ENCODE measurements at places on chromosomes 1 and 21.

DNA sequence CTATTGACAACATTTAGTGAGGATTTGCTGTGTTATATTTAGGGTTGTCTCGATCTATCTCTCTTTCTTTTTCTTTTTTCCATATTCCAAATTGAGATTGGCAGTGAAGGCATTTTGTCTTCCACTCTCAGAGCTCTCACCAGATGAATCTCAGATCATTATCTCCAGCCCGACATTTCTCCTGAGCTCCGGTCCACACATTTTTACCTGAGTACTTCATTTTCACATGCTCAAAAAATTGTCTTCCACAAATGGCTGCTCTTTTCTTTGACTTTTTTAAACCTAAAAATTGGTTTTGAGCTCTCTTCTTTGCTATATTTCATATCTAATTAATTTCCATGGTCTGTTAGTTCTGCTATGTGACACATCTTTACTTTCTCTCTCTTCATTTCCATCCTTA is 56.9 kb upstream of the ASB17 start:
- no peak for DNase-seq

- DNase-seq, result no peak
Observed at GRCh38 chr1:47650611-47651010, 212.8 kb downstream of the FOXD2 start.

DNA sequence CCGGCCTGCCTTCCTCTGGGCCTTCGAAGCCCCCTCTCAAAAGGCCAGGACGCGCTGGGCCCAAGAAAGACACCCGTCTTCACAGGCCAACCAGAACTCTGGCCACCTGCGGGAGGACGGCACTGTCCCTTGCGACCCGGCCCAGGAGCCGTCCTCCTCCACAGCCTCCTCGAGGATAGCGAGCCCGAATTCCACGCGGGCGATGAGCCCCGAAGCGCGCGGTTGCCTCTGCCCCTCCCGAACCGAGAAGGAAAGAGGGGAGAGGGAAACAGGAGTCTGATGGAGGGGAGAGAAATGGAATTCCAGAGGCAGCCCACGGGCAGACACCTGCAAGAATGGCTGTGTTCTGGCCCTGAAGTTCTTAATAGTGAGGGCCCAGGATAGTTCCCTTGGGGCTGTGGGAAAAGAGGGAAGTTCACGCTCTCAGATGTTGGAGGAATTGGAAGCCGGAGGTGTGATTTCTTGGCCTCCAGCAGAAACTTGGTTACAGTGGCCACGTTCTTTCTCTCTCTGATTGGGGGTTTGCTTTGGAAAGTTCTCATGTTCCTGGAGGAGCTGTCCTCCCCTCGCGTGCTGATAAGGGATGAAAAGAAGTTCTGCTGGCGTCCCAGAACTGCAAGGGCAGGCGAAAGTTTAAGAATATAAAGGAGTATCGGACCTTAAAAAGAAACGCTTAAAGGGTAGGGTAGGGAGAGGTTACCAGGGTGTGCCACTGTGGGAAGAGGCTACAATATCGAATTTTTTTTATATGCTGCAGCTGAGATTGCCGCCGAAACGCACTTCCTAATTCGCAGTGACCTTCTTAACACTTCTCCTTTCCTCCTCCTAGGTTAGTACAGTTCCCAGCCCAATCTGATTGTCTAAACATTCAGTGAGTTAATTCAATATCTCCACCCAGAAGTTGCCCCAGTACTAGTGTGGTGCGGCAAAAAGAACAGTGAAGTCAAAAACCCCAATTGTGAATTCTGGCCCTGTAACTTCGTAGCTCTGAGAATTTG is 5.8 kb upstream of the SLC44A5 start:
- DNase-seq, result no peak

GRCh38 chr1:228282329-228283042 is 74.6 kb downstream of the OBSCN start:
- DNase-seq, result no peak

- no peak for DNase-seq
Observed at GRCh38 chr1:161307230-161307768, 2.5 kb downstream of the MPZ start.

DNA sequence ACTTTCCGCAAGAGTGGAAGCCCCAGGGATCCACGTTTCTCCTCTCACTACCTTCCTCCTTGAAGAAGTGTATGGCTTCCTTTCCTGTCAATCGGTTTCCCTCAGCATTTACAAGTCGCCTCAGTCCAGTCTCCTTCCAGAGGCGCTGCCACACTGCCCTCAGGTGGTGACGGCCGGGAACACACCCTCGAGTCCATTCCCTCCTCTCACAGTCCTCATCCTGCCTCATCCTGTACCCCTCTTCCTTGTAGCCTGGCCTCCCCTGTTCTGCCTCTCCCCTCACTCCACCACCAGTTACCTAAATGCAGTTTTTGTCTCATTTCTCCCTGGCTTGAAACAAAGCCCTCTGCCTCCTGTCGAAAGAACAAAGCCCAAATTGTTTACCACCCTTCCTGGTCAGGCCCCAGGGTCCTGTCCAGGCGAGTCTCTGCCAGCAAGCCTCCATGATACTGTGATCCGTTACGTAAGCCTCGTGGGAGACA is 23.2 kb upstream of the LSM10 start:
- peak; percentile 65 for DNase-seq

GRCh38 chr1:228334226-228334935 is 72.3 kb downstream of the TRIM11 start:
- no peak for DNase-seq

DNA sequence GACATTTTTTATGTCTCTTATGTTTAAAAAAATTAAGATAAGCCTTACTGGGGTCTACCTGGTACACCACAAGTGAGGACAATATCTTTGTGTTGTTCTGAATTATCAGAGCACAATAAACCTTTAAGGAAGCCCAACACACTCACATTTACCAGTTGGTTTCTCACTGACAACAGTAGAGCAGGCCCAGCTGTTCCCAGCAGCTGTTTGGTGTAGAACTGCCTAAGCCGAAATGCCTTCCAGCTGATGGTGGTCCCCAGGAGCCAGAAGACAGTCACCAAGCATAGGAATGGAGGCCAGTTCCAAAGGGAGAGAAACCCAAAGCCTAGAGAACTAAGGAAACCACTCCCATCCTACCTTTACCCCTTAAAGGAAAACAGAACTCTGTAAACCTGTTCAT is 428.6 kb upstream of the CAMK1G start:
- DNase-seq, result no peak

GRCh38 chr21:15520811-15521643 is 208.8 kb upstream of the USP25 start:
- DNase-seq, result no peak

DNA sequence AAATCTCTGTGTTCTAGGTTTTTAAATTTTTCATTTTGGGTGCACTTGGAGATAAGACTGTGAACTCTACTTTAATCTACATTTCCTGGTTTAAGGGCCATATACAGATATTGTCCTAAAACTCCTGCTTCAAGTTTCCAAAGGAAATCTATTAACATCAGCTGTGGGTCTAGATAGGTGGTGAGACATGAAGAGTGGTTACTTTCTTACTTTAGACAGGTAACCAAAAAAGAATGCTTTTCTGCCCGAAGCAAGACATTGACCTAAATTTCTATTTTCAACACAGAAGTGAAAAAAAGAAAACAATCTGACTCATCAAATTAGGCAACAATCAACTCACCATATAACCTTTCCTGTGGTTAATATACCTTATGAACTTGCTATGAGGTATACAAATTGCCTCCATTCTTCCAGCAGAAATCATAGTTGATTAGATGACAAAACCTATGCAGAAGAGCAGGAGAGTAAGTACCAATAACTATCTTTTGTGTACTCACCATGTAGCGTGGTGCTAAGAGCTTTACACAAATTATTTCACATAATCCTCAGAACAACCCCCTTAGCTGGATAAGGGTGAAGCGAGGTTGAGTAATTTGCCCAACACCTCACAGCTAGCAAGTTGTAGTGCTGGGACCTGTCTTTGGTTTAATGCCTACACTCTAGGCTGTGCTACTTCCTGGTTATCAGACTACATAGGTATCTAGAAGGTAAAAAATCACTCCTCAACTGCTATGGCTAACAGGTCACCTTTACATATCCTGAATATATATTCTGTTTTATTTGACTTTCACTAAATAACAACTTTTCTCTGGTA is 23.4 kb upstream of the PTPN14 start:
- DNase-seq, result no peak

- DNase-seq, result no peak
Observed at GRCh38 chr1:183516725-183517124, 44.4 kb downstream of the SMG7 start.

GRCh38 chr21:41481191-41481590 is 26.8 kb downstream of the TMPRSS2 start:
- no peak for DNase-seq

DNA sequence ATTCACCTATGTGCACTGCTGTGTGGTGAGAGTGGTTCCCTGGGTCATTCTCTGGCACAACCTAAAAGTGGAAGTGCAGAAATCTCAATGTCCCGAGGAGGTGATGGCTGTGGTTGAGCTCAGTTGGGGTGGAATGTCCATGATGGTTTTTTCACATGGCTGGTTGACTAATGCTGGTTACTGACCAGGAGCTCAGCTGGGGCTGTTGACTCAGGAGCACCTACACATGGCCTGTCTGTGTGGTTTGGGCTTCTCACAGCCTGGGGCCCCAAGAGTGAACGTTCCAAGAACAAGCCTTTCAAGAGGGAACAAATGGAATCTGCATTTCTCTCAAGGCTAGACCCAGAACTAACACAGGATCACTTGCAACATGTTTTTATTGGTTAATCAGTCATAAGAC is 6.4 kb upstream of the KANK4 start:
- DNase-seq, result no peak

DNA sequence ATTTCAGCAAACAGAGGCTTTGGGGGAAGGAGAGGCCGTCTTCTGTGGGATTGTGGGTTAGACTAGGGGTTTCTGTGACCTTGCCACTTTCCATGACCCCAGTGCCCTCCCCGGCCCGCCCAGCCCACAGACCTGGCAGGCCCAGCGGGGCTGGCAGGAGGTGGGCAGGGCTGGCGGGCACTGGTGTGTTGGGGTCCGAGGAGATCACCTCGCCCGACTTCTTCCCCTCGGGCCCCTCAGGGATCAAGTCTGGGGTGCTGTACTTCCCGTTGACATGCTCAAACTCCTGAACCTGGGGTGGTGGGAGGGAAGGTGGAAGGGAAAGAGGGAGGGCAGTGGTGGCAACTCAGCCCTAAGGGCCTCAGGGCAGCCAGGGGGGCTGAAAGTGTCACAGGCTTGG is 56.3 kb downstream of the CHD5 start:
- DNase-seq, result no peak

DNA sequence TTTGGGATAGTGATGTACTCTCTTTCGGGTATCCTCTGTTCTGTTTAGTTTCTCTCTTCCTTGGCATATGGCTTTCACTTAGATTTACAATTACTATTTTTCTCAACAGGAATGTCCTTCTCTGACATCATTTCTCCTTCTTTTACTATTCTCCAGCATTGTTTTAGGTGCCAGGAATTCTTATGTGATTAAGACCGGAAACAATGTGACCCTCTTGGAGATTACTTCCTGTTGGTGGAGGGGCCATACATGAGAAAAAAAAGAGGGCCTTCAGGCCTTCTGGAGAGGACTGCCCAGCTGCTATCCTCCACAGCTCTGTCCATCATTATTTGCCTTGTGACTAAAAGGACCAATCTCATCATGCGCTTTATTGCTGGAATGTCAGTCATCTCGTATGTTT is 50.4 kb upstream of the ADAMTS5 start:
- DNase-seq, result no peak

GRCh38 chr1:31976401-31976800 is 37.3 kb upstream of the KHDRBS1 start:
- DNase-seq, result no peak

DNA sequence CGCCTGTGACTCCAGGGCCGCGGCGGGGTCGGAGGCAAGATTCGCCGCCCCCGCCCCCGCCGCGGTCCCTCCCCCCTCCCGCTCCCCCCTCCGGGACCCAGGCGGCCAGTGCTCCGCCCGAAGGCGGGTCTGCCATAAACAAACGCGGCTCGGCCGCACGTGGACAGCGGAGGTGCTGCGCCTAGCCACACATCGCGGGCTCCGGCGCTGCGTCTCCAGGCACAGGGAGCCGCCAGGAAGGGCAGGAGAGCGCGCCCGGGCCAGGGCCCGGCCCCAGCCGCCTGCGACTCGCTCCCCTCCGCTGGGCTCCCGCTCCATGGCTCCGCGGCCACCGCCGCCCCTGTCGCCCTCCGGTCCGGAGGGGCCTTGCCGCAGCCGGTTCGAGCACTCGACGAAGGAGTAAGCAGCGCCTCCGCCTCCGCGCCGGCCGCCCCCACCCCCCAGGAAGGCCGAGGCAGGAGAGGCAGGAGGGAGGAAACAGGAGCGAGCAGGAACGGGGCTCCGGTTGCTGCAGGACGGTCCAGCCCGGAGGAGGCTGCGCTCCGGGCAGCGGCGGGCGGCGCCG is at the start of gene SIM2:
TSS of gene SIM2 (plus strand) at position 135 of the 565 bp plus-strand sequence. CDS start 632 bp downstream, outside the sequence.
- peak; percentile 71 for DNase-seq

- no peak for DNase-seq
Observed at GRCh38 chr1:3197781-3198316, 128.8 kb downstream of the PRDM16 start.

DNA sequence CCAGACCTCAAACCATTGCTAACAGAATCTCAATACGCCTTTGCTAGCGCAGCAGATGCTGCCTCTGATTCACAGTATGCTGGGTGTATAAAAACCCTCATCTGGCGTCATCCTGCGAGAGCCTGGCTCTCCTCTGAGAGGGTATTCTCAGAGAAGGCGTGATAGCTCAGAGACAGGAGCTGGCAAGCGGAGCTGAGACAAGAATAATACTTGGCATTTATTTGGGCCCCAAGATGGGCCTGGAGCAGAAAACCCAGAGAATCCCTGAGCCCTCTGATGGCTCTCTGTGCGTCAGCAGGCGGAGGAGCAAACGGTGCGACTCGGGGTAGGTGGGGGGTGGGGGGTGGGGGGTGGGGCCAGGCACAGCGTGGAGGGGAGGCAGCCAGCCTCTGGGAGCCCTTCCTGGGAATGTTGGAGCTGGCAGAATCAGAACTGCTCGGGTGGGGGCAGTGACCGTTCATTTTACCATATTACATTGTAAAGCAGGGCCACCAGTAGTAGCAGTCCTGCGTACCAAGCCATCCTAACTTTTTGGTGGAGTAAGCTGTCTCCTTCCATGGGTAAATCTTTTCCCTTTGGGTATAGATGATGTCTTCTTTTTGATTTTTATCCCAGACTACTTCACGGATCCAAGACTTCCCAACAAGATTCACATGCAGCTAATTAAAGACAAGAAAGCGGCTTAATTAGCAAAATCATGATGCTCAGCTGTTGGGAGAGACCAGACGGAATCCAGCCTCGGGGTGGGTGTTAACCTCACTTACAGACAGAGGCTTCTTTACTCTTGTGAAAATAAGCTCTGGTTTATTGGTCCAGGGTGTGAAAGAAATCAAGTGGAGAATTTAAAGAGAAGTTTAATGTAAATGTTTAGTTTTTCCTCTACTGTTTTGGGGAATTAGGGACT is 7.1 kb downstream of the RIIAD1 start:
- peak; percentile 63 for DNase-seq

GRCh38 chr1:245871915-245872314 is 635.2 kb downstream of the SMYD3 start:
- DNase-seq, result no peak

- DNase-seq, result no peak
Observed at GRCh38 chr1:76933847-76934815, 66.9 kb downstream of the ST6GALNAC5 start.

GRCh38 chr1:59767119-59767518 is 47.6 kb upstream of the HOOK1 start:
- no peak for DNase-seq
